ENCODE measurements at places on chromosomes 12 and 14. TPM values are rescaled to one million over a fixed set of nuclear protein-coding genes. Genes with fewer than 3 reads are reported as not detected.

Gene ADSS1
- total RNA-seq = 3.7 TPM

Gene GLT8D2
- total RNA-seq = 9.5 TPM

Gene SDR9C7
- total RNA-seq = not detected

Gene MGAT4C
- 0.06 TPM for total RNA-seq

Gene IL22
- not detected for total RNA-seq

Gene GDF3
- not detected for total RNA-seq

Gene TESPA1
- 3.6 TPM for total RNA-seq

Gene C3AR1
- 42.9 TPM for total RNA-seq

Gene NFE2
- 2.6 TPM for total RNA-seq

- no peak for DNase-seq
Measured at GRCh38 chr14:29773990-29774389, 153.7 kb downstream of the PRKD1 start.

GRCh38 chr14:91249841-91250616 lies 5.5 kb upstream of the GPR68 start:
- no peak for DNase-seq

GRCh38 chr14:35229792-35230089 lies 62.4 kb upstream of the PSMA6 start:
- DNase-seq = no peak

- DNase-seq = no peak
Measured at GRCh38 chr12:111227476-111228420, 141.1 kb downstream of the PHETA1 start.

GRCh38 chr14:21541413-21542074 lies 15.4 kb upstream of the SALL2 start:
- no peak for DNase-seq

DNA sequence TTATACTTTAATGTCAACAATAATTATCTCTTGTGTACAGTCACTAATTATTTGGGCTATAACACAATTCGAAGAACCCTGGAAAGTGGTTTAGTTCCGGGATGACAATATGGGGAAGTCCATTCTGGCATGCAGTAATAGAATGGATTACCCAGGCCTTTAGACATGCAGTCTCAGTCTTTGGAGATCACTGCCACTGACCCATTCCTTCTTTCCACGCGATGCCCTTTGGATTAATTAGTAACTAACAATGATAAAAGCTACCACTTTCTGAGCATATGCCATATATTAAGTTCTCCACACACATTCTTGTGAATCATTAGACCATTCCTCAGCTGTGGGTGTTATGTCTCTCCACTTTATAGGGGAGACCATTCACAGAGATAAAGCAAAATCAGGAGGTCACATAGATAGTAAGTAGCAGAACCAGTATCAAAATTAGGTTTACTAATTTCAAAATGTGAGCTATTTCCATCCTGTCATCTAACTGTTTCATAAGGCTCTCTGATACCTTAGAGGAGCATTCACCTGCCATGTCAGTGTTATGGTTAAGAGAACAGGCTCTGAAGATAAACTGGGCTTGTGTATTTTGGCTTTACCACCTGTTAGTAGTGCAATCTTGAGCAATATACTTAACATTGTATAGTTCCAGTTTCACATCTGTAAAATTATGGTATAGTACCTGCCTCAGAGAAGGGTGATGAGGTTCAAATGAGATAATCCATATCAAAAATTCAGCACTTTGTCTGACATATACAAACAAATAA lies 27.2 kb upstream of the KCNJ8 start:
- no peak for DNase-seq

DNA sequence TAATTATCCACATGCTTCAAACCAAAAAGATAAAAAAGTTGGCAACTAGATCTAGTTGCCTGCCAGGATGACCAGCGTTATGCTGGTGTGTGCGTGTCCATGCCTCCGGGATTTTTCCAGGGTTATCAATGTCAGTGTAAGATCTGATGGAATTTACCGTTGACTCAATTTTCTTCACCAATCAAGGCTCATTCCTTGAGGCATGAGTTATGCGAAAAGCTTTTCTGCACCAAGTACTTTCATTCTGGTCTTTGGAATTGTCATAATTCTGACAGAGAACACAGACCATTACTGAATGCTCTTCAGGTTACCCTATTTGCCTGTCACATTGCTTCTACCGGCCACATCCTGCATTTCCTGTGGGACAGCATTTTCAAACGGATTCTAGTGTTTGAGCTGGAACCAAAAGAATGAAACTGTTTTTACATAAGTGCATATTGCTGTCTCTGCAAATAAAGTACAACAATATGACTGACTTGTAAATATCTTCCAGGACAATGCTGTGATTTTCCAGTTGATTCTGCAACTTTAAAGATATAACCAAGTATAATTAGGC lies 91.8 kb downstream of the DUSP16 start:
- DNase-seq = no peak

GRCh38 chr12:28876196-28876798 lies 272.8 kb upstream of the FAR2 start:
- DNase-seq = no peak

DNA sequence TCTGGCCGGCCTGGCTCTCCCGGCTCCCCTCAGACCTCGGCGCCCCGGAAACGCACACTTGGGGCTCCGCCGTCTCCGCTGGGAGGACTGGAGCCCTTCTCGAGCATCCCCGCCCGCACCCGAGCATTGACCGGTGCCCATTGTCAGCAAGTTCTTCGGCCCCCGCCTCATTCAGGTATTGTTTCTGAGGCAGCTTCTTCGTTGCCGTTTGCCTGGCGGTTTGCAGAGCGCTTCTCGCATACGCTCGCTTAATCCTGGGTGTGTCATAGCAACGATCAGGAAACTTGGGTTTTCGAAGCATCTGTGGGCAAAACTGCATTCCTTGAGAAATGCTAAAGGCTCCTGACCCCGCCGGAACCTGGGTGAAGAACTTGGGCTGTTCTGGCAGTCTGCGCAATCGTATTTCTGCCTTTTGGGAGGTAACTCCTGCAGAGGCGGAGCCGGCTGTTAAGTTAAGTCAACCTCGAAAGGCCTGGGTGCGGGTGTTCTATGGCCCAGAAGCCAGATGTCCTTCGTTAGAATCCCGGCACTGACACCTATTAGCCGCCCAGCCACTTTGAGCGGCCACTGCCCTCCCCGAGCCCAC lies 518 bp downstream of the GSKIP start:
- DNase-seq = no peak

DNA sequence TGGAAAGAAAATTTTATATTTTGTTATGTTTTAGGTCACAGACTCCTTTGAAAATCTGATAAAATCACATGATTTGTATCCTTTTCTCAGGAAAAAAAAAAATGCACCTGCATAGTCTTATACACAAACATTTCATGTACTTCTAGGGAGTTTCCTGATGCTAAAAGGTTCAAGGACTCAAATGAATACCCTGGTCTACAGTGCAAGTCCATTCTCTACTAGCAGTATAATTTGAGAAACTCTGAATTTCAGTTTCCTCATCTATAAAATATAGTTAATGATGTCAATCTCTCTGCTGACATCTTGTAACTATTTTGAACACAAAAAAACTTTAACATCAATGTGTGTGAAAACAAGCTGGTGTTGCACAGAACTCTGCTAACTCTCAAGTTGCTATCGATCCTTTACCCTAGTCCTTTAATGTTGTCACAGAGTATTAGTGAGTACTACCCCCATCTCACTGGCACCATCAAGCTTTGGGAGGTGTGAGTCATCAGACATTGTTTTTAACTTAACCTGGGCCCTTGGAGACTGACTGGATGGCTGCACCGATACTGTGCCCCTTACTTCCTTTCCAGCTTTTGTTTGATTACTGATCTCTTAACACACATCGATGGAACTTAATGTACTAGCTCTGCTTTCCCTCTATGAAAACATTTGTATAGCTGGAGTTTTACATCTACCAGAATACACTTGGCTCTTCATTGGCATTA lies 251.9 kb upstream of the SOX5 start:
- DNase-seq = no peak

DNA sequence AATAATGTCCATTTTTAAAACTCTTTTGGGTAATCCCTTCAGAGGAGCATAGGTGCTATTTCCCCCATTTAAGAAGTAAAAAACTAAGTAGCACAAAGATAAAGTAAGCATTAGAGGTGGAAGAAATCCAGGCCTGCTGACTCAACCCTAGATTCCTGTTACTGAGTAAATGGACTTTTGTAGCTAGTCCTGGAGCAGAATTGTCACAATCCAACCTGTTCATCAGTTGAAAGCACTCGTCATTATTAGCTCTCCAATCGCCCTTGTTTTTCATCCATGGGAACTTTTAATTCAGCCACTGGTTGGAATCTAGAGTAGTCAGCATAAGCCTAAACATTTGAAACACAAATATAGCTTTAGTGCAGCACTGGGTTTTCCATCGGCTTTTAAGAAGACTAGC lies 139.5 kb upstream of the AMIGO2 start:
- DNase-seq = no peak

DNA sequence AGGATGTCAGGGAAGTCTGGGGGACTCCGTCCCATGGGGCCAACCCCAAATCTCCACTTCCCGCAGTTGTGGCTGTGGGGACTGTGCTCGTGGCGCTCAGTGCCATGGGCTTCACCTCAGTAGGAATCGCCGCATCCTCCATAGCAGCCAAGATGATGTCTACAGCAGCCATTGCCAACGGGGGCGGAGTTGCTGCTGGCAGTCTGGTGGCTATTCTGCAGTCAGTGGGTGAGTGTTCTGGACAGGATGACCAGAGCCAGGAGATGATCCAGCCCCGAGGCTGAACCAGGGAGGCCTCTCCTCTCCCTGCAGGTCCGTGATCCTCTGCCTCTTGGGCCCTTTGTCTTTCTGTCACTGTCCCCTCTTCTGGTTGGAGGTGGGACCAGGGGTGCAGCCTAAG lies 8.8 kb upstream of the IFI27 start:
- no peak for DNase-seq

DNA sequence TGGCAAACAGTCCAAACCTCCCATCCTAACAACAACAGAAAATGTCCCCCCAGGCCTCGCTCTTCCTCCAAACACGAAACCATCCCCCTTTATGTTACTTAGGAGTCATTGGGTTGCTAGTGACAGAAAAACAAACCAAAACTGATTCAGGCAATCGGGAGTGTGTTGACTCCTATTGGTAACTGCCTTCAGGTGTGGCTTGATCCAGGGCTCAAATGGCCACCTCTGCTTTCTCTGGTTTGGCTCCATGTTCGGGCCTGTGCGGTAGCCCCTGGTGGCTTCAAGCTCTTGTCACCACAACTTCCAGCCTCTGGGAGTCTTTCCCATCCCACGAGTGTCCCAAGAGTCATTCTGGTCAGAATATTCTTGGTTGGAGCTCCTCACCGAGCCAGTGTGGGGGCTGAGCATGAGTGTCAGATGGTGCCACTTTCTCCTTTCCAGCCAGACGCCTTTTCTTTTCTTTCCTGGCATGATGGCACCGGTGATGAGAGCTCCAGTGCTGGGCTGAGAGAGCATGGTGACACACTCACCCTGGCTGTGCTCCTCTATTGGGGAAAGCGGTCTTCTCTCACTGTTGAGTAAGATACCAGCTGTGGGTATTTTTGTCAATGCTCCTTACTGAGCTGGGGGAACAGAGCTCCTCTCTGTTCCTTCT lies 38.6 kb downstream of the NOC4L start:
- DNase-seq = no peak

- no peak for DNase-seq
Measured at GRCh38 chr14:55758796-55759195, 178.8 kb downstream of the KTN1 start.

DNA sequence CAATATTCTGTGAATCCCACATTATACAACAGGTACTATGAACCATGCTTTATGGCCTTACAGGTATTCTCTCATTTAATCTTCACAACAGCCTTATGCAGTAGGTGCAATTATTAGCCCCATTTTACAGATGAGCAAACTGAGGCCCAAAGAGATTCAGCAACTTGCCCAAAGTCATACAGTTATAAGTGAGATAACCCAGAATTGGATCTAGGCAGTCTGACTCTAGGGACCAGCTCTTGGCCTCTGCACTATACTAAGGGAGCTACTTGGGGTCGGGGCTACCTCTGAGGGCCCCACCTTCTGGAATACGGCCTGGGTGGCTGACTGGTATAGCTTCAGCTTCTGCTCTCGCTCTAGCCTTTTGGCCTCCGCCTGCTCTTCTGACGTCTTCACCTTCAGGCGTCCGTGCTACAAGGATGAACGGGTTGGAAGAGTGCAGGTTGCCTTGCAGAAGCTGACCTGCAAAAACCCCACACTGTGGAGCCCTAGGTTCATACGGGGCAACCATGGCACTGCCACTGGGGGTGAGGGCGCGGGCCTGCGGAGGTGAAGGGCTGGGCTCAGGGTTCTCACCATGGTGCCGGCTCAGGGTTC lies 762 bp downstream of the RABGGTA start:
- no peak for DNase-seq

- DNase-seq = no peak
Measured at GRCh38 chr14:89221109-89221810, 195.8 kb downstream of the FOXN3 start.

- DNase-seq = no peak
Measured at GRCh38 chr14:95741038-95741490, 27.1 kb upstream of the TCL1A start.

- DNase-seq = no peak
Measured at GRCh38 chr12:94650143-94651056, at the start of gene TMCC3. Gene TMCC3, minus strand, starts transcription at chr12:94650557. Its CDS starts 127 bp downstream, at chr12:94650430.

DNA sequence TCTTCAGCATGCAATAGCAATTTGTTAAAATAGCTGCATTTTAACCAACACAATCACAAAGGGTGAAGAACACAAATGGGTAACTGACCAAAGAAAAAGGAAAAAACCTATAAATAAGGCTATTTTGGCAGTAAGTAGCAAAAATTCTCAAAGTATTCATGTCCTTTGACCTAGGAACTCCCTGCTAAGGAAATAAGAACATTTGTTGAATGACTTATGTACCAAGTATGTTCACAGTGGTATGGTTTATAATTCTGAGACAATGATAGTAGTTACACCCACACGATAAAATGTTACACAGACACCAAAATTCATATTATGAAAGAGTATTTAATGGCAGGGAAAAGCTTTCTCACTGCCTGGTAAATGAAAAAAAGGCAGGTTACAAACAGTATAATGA lies 16.9 kb downstream of the CCDC88C start:
- DNase-seq = no peak

DNA sequence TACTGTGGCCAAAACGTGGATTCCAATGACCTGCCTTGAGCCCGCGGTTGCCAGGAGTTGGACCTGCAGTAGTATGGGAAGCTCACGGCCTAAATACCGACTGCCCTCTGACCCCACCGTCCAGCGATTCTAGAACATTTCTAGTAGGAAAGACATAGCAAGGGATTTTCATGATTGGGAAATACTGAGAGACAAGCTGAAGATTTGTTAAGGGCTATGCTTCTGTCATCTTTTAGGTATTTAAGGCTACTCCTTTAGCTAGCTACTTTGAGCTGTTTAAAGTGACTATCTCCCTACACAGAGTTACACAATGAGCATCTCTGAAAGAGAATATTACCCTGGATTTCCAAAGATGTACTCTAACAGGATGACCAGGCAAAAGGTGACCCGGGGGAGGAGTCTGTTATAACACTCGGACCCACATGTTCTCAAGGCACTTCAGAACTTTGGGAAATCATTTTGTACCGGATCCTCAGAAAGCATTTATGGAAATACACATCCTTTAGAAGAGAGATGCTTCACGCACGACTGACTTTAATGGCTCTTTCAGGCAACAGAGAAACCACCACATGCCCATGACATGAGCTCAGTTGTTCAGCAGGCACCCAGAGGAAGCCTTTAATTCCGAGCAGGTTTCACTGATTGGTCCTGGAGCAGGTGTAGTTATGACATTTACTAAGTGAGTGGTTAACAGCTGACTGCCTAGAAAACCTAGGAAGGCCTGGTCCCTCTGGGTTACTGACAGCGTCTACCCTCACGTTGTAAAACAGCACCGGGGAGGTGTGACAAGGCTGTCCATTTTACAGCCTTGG lies 4.2 kb downstream of the BAG5 start:
- peak; percentile 58 for DNase-seq
